CD4-positive, alpha-beta memory T cell (primary cell): ENCODE measurements at places on chromosomes 16 and 17.
A peak's percentile ranks its signal among the peaks of the same experiment; 100 is the strongest.

- no peak for DNase-seq
Observed at GRCh38 chr17:57553991-57554825, 190.9 kb downstream of the CCDC182 start.

- no peak for DNase-seq
Observed at GRCh38 chr17:50049636-50050035, 6.3 kb upstream of the ITGA3 start.

- DNase-seq = no peak
Observed at GRCh38 chr17:14579716-14580115, 278.8 kb downstream of the HS3ST3B1 start.

- no peak for DNase-seq
Observed at GRCh38 chr17:34987232-34987631, 6.9 kb downstream of the LIG3 start.

- no peak for DNase-seq
Observed at GRCh38 chr17:11503308-11504035, 94.8 kb upstream of the DNAH9 start.

GRCh38 chr16:29988346-29989075 lies 6.9 kb downstream of the HIRIP3 start:
- DNase-seq = no peak

DNA sequence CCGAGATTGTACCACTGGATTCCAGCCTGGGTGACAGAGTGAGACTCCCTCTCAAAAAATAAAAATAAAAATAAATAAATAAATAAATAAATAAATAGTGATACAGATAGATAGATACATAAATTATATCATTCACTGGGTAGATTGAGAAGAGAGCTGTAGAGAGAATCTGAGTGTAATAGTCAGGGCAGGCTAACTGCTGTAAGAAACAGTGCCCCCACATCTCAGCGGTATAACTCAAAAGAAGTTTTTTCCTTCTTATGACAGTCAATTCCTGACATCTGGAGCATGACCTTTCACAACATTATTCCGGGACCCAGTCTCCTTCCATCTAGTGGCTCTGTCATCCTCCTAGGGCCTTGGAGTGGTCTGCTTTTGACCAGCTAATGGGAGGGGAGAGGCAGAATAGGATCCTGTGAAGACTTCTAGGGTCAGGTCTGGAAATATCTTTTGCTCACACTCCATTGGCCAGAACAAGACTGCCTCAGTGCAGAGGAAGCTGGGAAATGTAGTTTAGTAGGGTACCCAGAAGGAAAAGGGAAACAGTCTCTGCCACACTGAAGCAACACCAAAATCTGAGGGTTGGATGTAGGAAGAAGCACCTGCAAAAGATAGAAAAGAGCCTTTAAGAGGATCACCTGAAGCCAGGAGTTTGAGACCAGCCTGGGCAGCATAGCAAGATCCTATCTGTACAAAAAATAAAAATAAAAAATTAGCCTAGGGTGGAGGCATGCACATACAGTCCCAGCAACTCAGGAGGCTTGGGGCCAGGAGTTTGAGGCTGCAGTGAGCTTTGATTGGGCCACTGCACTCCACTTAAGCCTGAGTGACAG lies 3.0 kb upstream of the QPRT start:
- peak; percentile 24 for DNase-seq

GRCh38 chr17:65297916-65298315 lies 160.7 kb downstream of the RGS9 start:
- no peak for DNase-seq

GRCh38 chr16:14345512-14346115 lies 274.5 kb downstream of the MRTFB start:
- DNase-seq = no peak

DNA sequence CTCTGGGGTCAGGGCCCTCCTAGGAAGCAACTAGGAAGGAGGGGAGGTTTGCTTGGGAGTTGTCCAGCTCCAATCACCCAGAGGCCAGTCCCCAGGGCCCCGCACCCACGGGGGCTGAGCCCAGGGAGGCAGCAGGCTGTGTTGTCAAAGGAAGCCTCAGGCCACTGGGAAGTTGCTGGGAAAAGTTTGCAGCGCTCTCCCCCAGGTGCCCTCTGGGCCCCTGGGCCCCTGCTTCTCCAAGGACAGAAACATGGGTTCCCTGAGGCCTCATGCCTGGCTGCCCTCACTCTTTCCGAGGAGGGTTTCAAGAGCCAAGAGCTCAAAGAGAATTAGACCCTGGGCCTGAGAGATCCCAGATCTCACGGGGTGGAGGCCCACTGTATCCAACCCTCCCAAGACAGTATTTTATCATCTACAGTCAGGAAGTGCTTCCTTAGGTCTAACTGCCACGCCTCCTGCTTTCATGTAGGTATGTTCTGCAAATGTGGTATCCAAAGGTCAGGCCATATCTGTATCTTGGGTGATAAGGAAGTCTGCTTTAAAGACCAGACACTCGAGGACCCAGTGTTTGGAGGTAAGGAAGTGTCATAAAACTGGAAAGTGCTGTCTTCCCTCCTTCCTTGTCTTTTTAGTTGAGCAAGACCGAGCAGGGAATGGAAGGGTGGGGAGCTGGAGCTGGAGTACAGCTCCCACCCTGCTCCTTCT lies 44.2 kb upstream of the ZNF423 start:
- DNase-seq = no peak

DNA sequence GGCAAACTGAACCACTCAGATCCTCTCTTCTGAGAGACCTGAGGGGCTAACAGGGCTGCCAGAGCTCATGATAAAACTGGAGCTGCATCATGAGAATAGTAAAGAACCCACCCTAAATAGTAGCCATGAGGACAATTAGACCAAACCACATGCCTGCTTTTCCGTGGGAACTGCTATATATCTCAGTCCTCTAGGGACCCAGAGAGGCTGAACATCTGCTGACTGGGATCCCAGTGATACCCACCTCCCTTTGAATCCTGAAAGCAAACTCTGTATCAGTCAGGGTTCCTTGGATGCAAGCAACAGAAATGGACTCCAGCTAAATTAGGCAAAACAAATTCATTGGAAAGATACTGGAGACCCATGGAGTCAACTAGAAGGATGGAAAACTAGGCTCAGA lies 6.5 kb downstream of the MT1X start:
- no peak for DNase-seq

DNA sequence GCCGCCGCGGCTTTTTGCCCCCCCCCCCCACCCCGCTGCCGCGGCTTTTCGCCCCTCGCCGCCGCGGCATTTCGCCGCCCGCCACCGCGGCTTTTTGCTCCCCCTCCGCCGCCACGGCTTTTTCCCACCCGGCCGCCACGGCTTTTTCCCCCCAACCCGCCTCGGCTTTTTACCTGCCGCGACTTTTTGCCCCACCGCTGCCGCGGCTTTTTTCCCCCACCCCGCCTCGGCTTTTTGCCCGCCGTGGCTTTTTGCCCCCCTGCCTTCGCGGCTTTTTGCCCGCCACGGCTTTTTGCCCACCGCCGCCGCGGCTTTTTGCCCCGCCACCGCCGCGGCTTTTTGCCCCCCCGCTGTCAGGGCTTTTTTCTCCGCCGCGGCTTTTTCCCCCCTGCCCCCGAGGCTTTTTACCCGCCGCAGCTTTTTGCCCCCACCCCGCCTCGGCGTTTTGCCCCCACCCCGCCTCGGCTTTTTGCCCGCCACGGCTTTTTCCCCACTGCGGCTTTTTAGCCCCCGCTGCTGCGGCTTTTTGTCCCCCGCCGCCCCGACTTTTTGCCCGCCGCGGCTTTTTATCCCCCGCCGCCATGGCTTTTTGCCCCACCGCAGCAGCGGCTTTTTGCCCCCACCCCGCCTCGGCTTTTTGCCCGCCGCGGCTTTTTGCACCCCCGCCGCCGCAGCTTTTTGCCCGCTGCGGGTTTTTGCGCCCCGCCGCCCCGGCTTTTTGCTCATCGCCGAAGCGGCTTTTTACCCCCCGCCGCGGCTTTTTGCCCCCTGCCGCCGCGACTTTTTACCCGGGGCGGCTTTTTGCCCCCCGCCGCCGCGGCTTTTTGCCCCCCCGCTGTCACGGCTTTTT lies 527.8 kb upstream of the WSB1 start:
- DNase-seq = no peak

DNA sequence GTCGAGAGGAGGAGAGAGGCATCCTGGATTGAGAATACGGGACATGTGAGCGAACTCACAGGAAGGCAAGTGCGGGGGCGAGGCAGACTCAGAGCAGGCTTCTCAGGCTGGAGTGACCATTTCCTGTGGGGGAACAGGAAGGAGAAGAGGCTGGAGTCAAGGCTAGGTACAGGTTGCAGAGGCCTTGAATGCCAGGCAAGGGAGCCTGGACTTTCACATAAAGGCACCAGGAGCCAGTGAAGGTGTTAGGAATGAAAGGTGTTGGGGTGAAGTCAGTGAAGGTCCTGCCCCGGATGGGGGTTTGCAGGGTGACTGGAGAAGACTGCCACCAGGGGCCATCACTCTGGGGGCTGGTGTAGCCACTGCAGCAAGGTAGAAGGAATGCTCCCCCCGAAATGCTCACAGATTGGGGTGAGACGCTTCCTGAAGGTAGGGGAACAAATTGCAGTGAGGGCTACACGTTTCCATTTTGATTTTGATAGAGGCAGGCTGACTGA lies 5.3 kb upstream of the GPRC5C start:
- DNase-seq = no peak

DNA sequence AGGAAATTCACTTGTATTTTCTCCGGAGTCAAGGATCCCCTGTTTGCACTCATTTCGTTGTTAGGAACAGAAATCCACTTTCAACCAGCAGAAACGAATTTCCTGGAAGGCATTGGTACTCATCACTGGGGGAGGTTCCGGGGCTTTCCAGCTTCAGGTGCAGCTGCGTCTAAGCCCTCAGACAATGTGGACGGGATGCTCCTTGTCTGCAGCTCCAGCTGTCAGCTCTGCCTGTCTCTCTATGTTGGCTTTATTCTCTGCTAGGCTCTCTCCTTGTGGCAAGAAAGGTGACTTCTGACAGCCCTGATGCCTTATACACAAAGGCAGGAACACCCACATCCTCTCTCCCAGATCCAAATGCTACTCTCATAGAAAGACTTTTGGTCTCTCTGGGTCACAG lies 183.9 kb upstream of the HSBP1 start:
- DNase-seq = no peak

DNA sequence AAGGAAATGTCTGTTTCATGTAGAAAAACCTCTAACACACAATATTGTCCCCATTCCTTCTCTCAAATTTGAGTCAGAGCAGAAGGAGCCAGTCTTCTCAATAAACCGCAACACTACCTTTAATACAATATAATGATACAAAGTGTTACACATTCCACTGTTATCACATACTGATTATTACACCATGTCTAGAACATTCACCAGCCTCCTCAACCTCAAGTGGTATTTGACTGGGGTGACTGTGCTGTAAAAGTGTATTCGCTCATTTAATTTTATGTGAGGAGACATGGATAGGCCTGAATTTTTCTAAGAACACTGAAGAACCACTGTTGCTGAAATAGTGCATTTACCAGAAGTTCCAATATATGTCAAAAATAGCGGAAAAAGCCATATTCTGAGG lies 10.3 kb downstream of the CDYL2 start:
- no peak for DNase-seq

GRCh38 chr16:74936902-74937560 lies 47.9 kb downstream of the WDR59 start:
- no peak for DNase-seq

GRCh38 chr16:28863929-28864793 lies 518 bp downstream of the SH2B1 start:
- DNase-seq = peak; percentile 15

GRCh38 chr17:5238333-5238732 lies 3.7 kb upstream of the SCIMP start:
- DNase-seq = no peak

- no peak for DNase-seq
Observed at GRCh38 chr17:57016071-57016763, 38.3 kb downstream of the SCPEP1 start.

- no peak for DNase-seq
Observed at GRCh38 chr16:88279998-88280397, 102.8 kb upstream of the ZNF469 start.

GRCh38 chr16:53773150-53773846 lies 69.3 kb downstream of the FTO start:
- peak; percentile 23 for DNase-seq

DNA sequence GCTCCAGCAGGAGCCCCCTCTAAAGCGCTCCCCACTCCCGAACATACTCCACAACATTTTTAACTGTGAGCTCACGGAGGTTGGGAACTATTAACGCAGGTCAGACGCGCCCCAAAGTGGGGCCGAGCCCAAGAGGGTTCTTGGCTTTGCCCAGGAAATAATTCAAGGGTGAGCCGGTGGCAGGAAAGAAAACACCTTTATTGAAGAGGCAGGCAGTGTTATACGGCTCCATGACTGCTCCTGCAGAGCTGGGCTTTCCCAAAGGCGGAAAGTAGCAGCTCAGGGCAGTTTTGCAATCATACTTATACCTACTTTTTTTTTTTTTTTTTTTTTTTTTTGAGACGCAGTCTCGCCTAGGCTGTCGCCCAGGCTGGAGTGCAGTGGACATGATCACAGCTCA lies 6.2 kb downstream of the ADCY9 start:
- no peak for DNase-seq

GRCh38 chr17:67378454-67379250 lies 1.6 kb downstream of the PITPNC1 start:
- DNase-seq = peak; percentile 81

DNA sequence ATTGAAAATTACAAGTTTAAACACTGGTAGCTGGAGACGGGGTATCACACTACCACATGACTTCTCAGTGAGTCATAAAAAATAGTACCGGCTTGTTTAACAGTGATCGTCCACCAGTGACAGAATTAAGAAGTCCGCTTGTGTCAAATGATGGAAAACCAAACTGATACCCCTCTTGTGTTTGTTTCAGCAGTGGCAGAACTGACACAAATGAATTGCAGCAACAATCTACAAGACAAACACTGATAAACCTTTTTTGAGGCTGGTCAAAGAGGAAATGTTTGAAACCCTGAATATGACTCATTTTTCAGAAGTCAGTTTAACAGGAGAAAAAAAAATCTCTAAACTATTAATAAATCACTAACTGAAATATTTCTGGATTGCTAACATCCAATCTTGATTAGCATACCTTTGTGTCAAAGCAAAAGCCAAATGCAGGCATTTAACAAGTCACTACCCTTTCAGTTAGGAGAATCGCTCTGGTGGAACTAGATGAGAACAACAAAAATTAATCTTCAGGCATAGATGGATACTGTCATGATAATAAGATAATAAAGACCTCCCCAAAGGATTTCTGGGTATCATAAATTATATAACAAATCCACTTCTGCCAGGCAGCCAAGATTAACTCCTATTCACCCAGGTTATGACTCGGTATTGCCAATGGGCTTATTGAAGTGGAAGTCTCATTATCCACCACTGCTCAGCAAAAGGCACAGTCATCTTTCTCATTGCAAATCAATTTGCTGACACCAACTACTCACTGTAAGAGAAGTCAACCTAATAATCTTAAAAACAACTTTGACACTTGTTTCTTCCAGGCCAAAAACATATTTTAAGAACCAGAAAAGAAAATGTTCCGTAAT lies 20.8 kb downstream of the DCUN1D3 start:
- DNase-seq = no peak
